ENCODE measurements at places on chromosomes 16 and 17. TPM values are rescaled to one million over a fixed set of nuclear protein-coding genes. Genes with fewer than 3 reads are reported as not detected.

Gene LRRC75A
- 1.1 TPM for total RNA-seq

GRCh38 chr17:76266244-76266938, 1.2 kb downstream of the UBALD2 start:
- peak; percentile 1 for DNase-seq

- DNase-seq, result no peak
Measured at GRCh38 chr17:41864498-41864835, 756 bp downstream of the KLHL11 start.

DNA sequence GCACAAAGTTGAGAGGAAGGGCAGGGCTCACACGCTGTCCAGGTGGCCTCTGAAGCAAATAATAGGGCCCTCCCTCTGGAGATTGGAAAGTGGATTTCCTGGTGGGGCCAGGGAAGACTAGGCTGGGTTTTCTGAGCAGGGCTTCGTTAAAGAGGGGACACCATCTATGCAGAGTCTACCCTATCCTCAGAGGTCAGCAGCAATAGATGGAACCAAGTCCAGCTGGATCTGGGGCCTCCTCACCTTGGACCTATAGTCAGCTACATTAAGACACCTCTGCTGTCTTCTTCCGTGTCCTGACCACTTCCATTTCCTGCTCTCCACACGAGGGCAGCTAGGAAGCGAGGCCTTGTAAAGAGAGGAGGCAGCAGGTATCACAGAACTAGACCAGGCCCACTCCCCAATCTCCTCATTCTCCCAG, 14.7 kb upstream of the ST6GALNAC1 start:
- no peak for DNase-seq

GRCh38 chr17:76529224-76530094, 8.1 kb downstream of the CYGB start:
- DNase-seq, result peak; percentile 95

- DNase-seq, result no peak
Measured at GRCh38 chr16:54208237-54208636, 78.3 kb downstream of the IRX3 start.

Gene TMEM235
- total RNA-seq, result not detected

- no peak for DNase-seq
Measured at GRCh38 chr17:72125226-72125651, 4.4 kb downstream of the SOX9 start.

DNA sequence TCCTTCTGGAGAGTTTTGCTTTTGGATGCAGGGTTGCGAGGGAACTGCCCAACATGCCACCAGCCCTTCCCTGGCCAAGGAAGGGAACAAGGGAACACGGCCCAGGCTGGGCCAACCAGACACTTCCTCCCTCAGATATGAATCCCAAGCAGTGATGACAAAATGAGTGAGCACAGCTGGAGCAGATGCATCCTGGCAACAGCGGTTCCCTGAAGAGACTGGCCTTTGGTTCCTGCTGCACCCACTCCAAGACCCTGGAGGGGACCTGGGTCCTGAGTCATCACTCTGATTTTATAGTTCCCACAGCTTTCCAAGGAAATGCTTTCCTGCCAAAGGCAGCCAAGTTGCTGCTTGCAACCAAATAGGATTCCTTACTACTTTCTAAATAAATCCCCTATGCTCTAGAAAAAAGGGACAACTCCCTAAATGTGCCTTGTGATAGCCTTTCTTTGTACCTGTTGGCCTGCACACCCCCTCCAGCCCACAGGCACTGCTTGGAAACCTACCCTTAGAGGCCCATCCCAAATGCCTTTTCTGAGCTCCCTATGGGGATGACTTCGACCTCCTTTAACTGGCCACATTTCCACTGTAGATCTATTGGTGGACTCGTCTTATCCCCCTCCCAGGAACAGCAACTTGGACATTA, 5.3 kb downstream of the ST3GAL2 start:
- peak; percentile 74 for DNase-seq

- DNase-seq, result no peak
Measured at GRCh38 chr16:86158688-86159360, 259.9 kb downstream of the IRF8 start.

Gene TNP2
- not detected for total RNA-seq

- no peak for DNase-seq
Measured at GRCh38 chr17:42865638-42866094, 14.7 kb downstream of the AOC3 start.

DNA sequence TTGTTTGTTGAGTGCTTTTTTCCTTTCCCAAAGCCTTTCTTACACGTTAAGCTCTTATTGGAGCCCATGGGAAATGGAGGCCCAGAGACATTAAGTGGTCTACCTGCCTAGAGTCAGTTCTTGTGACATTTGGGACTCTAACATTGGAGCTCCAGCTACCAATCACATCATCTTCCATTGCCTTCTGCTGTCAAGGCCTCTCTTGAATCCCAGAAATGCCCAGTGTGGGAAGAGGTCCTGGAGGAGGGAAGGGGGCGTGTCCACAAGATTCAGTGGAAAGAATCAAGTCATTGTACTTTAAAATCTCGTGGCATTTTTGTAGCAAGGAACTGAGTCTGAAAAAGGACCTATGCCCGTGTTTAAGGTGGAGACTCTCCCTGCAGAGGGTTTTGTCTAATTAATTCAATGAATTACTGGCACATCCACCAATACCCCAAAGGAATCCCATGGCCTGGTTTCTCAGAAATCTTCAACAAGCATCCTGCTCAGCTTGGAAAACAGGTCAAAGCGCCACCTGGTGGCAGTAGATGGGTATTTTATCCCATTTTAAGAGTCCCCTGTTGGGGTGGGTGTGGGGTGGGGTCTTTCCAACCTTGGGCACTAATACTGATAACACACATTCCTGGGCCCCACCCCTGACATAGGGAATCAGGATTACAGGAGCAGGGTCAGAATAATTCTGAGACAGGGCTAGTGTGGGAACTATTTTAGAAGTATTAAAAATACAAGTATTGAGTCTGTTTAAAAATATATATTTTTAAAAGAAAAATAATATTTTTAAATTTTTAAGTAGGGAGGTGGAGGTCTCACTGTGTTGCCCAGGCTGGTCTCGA, 24.6 kb downstream of the GPT2 start:
- DNase-seq, result no peak

DNA sequence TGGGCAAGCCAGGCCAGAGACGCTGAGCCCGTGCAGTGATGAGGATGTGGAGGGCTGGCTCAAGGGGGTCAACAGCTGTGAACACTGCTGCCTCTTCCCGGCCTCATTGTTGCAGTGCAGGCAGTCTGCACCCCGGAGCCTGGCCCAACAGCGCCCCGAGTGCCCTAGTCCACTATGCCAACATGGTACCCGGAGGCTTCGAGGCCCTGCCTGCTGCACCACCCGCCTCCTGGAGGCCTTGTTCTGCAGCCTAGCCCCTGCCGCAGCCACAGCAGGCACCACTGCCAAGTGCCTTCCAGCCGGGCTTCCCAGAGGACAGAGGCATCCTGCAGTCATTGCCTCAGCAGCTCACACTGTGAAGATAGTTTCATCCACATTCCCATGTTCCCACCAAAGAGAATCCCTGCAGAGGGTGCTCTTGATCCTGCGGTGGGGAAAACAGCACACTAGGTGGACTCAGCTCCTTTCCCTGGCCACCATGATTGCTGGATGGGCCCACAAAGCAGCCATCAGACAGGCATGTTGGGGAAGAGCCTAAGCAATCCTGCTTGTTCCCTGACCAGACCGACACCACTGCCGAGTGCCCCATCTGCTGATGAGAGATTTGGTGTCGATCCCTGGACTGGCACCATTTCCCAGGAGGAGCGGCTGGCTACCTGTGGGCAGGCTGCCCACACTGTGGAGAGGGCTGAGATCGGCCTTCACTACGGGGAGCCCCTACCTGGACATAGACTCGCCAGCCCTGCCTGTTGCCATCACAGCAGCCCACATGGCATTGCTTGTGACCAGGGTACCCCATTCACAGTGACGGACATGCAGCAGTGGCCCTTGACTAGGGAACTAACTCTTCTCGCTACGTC, 44.9 kb downstream of the USP22 start:
- no peak for DNase-seq

DNA sequence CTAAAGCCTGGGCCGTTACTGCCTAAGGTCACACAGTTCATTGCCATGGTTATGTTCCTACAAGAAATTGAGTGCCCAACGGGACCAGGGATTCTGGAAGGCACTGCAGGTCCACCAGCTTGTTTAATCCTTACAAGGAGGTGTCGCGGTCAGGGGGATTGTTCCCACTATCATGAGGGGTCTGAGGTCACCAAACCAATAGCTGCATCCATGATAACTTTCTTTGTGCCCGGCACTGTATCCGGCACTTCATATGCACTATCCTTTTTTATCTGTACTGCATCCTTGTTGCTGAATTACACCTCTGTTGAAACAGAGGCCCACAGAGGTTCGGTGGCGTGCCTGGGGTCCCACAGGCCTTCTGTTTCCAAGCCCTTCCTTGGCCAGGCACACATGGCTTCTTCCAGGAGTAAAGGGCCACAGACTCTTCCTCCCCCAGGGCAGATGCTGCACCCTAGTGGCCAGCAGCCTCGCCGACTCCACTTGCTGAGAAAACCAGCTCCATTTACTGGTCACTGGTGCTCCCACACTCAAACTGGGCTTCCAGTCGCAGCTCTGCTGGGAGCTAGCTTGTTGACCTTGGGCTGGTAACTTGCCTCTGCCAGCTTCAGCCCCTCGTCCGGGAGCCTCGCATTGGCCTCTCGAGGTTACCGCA, 82.0 kb upstream of the PLCG2 start:
- no peak for DNase-seq

DNA sequence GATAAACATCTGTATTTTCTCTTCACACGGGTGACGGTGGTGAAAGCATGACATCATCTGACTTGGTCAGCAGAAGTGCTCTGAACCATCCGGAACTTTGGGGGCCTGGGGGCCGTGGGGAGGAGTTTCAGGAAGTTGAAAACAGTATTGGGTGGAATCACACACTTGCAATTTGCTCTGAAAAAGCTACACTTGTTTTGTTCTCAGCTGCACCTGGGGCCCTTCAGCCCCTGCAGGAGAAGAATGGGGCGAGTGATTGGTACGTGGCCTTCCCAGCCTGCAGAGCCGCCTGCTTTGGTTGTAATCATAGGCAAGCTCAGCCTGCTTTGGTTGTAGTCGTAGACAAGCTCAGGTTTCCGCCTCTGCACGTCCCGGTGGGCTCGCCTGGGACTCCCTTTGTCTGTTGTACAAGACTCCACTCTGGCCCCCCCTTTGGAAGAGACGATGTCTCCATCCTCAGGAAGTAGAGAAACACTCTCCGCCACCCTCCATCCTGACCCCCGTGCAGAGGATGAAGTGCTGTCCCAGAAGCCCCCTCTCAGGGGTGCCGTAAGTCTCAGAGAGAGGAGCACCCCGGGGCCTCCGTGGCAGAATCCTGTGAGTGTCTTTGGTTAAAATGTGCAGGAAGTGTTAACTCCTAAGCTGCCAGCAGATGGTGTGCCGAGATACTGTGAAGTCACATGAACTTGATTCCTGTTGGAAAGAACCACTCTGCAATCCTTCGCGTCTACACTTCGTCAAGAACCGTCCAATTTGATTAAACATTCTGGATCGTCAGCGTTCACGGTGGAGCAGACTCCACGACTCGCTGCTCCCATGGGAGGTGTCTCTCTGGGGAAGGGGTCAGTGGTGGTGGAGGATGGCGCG, 5.4 kb downstream of the BANP start:
- DNase-seq, result no peak

DNA sequence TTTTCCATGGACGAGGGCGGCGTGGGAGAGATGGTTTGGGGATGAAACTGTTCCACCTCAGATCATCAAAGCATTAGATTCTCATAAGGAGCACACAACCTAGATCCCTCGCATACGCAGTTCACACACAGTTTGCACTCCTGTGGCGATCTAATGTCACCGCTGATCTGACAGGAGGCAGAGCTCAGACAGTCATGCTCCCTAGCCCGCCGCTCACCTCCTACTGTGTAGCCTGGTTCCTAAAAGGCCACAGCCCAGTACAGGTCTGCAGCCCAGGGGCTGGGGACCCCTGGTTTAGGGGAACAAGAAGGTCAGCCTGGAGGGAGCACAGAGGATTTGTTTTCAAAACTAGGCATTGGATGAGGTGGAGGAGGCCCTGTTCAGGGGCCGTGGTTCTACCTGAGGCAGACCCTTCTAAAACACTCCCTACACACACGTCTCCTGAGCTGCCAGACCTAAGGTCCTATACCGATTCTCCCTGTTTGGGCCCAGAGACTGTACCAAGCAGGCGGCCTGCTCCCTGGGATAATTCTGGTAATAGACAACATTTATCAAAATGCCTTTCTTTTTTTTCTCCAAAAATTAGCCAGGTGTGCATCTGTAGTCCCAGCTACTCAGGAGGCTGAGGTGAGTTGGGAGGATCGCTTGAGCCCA, 38.6 kb downstream of the AXIN2 start:
- no peak for DNase-seq

DNA sequence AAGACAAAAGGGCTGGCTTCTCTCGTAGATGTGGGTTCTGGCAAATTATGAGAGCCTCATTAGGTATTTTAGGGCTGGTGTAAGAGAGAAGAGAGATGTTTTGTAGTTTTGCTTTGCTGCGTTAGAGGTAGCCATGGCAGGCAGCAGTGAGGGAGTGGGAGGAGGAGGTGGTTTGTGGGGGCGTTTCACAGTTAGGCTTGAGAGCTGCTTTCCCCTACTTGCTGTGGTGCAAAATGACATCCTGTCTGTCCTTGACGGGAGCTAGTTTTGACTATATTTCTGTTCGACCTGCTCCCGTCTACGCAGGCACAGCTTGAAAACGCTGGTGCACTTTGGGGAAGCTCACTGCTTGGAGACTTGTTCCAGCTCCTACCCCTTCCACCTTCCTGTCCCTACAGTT, 75.5 kb downstream of the SLC5A11 start:
- no peak for DNase-seq

- no peak for DNase-seq
Measured at GRCh38 chr17:68277807-68278206, 13.1 kb downstream of the SLC16A6 start.

- no peak for DNase-seq
Measured at GRCh38 chr17:3256575-3256974, 41.6 kb downstream of the OR3A1 start.

DNA sequence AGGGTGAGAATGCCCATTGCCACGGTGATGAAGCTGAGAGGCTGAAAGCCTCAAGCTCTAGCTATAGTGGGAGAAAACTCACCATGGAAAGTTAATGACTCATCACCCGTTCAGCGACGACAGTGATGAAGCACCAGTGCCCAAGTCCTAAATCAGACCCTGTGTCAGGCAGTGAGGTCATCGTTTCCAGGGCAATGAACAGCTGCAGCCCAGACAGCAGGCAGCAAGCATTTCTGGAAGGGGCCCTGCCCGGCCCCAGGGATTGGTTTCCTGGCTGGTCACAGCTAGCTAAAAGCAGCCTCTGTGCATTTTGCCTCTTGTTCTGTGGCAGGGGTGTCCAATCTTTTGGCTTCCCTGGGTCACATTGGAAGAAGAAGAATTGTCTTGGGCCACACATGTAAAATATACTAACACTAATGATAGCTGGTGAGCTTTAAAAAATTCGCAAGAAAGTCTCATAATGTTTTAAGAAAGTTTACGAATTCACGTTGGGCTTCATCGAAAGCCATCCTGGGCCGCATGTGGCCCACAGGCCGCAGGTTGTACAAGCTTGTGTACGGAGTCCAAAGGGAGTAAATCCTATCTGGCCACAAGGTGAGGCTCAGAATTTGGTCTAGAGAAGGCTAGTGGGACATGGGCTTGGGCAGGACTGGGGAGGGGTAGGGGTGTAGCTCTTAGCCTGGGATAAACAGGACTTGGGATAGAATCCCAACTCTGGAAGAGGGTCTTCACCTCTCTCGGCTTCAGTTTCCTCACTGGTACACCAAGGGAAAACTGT, 40.6 kb downstream of the MIS12 start:
- no peak for DNase-seq
